ENCODE measurements at places on chromosomes 1 and 21.

DNA sequence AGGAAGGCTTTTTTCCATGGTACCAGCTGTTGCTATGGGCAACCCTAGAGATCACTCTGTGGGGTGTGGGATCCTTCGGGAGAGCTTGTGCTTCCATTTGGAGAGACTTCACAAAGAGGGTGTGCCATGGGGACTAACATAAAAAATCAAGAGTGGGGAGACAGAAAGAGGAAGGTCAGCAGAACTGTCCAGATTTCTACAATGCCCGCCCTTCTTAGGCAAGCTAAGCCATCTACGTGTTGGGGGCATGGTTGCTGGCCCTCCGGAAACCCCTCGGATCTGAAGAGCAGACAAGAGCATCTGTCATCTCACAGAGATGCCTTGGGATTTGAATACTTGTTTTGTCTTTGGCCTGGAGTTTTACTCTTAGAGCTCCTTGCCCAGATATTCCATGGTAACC lies 83.9 kb upstream of the ZNF648 start:
- no peak for DNase-seq

DNA sequence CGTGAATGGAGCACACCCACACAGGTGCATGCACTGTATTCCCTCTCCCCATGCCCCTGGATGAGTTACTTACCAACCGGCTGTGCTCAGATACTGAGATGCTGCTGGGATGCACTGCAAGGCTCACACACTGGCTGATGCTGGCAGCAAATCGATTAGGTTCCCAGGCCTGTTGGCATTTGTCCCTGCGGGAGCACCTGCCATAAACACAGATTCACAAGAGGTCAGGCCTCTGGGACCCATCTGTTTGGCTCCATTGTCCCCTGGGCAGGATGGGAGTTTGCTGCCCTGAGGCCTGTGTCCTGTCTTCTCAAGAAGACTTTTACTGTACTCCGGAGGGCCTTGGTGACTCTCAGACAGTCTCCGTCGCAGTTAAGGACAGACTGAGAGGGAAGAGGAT lies 145.4 kb downstream of the PLXNA2 start:
- DNase-seq: no peak

DNA sequence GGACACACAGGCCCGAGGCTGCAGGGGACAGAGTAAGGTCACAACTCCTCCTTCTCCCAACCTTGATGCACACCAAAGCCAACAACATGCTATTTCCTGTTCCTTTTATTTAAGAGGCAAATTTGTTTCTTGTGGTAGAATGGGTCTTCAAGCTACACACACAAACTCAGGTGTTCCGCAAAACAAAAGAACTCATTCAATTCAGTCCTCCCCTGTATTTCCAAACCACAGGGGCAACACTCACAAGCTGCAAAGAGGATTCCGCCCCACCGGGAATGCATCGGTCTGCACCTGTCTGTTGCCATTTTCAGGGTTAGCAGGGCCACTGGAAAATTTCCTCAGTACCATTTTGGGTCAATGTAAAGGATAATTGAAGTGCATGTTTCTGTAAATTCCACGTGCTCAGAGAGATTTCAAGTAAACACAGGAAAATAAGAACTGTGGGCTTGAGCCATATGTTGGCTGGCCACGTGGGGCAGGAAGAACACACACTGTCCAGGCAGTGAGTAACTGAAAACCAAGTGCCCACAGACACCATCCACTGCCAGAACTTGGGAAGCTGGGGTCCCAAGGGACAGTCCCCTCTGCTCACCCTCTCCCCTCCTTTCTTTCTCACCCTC lies 145.2 kb upstream of the ERG start:
- DNase-seq: no peak

- DNase-seq: no peak
Measured at GRCh38 chr1:75334876-75335389, 200.7 kb downstream of the LHX8 start.

- DNase-seq: no peak
Measured at GRCh38 chr1:97464305-97464704, 456.5 kb downstream of the DPYD start.

GRCh38 chr21:31830701-31831100 lies 42.1 kb upstream of the HUNK start:
- no peak for DNase-seq

DNA sequence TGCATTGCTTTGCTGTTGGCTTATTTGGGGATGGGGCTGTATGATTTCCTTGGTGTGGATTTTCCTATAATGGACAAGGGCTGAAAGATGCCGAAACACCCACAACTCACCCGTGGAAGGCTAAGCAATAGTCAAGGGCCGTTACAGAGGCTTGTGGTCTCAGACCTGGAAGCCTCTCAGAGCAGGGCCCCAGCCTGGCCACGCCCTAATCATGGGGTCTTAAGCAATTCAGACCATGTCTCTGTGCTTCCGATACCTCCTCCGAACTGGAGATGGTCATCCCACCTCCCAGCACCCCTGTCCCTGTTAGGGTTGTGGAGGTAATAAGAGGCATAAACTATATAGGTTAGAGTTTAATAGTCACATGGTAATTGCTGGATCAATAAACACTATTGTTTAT lies 3.4 kb downstream of the ABCG1 start:
- DNase-seq: no peak

- no peak for DNase-seq
Measured at GRCh38 chr1:228141226-228142044, 1.4 kb downstream of the GUK1 start.

- no peak for DNase-seq
Measured at GRCh38 chr1:6358144-6358624, 35.4 kb downstream of the ACOT7 start.

Data from NCI-H510A (cell line).